ENCODE measurements at places on chromosomes 12 and 14.

DNA sequence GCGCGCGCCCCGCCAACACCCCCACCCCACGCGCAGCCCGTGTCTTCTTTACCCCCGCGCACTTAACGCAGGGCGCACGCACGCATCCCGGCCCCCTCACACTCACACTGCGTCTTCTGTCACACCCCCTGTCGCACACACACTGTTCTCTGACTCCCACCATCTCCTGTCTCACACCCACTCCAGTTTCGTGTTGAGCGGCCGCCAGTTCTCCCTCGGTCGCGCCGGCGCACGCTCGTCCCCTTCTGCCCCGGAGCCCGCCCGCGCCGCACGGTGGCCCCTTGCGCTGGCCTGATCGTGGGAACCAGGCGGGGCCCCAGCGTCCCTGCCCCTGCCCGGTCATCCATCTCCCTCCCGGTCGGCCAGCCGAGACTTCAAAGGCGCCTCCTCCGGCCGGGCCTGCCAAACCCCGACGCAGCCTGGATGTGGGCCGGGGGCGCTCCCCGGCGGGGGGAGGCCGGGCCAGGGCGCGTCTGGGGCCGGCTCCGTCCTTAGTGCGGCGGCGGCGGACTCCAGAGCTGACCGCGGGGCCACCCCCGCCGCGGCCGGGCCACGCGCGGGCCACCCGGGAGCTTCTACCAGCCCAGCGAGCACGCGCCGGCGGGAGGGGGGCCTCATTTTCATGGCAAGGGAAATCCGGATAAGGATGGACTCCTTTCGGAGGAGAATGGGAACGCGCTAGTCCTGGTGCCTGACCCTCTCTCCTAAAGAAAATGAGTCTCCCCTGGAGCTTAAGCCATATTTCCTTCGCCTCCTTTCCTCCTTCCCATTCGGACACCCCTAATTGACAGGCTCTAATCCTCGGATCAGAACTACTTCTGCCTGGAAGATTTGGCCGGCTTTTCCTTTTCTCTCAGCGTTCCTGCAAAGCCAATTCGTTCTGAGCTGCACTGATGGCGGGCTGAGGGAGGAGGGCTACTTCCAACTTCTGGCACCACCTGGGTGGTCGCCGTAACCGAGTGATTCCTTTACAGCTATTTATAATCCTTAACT lies 82.0 kb upstream of the HMGA2 start:
- peak; percentile 54 for DNase-seq

DNA sequence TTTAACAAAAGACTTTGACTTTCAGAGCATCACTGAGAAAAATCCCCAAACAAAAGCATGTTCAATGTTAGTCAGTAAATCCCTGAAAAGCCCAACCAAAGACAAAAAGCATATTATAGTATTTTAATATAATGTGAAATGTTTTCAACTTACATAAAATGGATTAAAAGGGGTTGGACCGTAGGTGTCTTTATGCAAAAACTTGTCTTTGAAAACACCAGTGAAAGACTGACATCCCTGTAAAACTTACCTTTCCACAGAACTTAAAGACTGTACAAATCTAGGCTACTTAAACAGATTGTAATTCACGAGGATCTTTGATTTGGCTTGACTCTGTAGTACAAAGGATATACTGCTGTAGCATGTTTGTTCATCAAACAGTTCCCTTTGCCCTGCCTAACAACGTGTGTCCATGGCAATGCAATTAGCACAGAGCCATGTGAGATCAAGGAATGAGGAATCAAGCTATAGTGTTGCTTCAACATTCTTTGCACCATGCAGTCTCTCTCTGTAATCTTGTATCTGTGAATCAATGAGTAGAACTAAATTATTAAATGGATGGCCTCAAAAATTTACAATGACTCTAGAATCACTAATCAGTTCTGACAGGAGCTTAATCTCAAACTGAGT lies 138.5 kb upstream of the SYT1 start:
- no peak for DNase-seq

GRCh38 chr14:93788293-93788542 lies at the start of gene PRIMA1:
Gene PRIMA1, minus strand, starts transcription at chr14:93788485. Its CDS starts 767 bp downstream, at chr14:93787718.
- DNase-seq = peak; percentile 40

DNA sequence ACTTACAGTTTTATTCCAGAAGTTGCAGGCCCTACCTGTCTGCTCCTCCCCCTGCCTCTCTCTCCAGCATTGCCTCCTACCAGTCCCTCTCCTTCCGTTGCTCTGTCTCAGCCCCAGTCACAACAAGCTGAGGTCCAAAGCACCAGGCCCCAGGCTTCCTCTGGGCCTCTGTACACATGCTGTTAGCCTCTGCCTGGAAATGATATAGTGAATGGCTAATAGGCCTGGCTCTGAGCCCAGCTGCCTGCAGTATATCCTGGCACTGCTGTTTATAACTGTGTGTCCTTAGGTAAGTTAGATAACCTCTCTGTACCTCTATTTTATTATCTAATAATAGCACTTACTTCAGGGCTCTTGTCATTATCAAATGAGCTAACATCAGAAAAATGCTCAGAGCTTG lies 114.9 kb upstream of the PWP1 start:
- no peak for DNase-seq

DNA sequence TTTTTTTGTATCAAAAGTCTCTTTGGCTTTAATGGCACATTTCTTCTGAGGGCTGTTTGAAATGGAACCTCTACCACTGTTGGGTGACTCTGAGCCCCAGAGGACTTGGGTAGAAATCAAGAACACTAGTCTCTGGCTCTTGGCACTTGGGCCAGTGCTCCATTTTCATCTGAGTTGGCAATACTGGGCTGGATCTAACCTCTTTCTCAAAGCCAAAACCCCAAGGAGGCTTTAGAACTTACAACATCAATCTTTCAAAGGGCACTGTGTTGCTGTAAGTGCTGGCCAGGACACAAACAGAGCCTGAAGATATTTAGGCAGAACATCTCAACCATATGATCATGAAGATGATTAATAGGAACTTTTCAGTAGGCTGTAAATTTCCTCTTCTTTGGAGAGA lies 34.0 kb upstream of the PLEKHG7 start:
- no peak for DNase-seq

- DNase-seq = no peak
Measured at GRCh38 chr12:98220636-98221035, 294.8 kb upstream of the TMPO start.

DNA sequence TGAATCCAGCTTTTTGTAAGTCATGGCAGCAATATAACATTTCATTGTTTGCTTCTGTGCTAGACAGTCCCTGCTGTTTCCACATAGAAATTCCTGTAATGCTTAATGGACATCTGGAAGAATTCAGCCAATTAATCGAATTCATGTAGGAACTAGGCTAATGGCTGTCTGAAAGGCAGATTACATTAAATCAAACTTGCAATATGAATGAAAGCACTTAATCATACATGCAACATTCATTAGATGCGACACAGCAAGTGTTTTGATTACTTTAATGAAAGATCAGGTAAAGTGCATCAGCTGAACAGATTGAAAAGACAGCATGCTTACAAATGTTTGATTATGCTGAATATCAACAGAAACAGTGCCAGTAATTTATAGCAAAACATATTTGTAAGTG lies 24.1 kb upstream of the INSM2 start:
- DNase-seq = no peak

DNA sequence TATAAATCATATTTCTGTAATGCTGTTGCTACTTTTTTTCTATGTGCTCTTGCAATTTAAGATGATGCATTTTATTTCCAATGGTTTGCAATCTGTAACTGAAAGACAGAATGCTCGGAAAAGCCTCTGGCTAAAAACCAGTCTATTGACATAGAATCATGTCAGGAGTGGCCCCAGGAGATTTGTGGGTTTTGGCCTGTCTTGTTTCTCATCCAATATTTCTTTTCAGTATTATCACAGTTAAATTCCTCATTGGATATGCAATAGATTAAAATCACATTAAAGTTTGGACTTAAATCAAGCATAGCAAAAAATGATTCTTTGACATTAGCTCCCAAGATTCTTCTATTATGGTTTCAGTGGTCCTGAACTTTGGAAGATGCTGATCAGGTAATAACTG lies 19.1 kb upstream of the SLC38A2 start:
- DNase-seq = no peak

- DNase-seq = no peak
Measured at GRCh38 chr12:87529413-87529812, 499.8 kb downstream of the C12orf50 start.

GRCh38 chr14:35438910-35439713 lies 34.6 kb upstream of the NFKBIA start:
- no peak for DNase-seq

- no peak for DNase-seq
Measured at GRCh38 chr12:101027200-101027599, 182.8 kb downstream of the SLC5A8 start.

GRCh38 chr12:122840580-122841513 lies 5.6 kb downstream of the HIP1R start:
- peak; percentile 16 for DNase-seq
